Thymus (tissue), 14 donors: ENCODE measurements at places on chromosomes 7 and 10.

DNA sequence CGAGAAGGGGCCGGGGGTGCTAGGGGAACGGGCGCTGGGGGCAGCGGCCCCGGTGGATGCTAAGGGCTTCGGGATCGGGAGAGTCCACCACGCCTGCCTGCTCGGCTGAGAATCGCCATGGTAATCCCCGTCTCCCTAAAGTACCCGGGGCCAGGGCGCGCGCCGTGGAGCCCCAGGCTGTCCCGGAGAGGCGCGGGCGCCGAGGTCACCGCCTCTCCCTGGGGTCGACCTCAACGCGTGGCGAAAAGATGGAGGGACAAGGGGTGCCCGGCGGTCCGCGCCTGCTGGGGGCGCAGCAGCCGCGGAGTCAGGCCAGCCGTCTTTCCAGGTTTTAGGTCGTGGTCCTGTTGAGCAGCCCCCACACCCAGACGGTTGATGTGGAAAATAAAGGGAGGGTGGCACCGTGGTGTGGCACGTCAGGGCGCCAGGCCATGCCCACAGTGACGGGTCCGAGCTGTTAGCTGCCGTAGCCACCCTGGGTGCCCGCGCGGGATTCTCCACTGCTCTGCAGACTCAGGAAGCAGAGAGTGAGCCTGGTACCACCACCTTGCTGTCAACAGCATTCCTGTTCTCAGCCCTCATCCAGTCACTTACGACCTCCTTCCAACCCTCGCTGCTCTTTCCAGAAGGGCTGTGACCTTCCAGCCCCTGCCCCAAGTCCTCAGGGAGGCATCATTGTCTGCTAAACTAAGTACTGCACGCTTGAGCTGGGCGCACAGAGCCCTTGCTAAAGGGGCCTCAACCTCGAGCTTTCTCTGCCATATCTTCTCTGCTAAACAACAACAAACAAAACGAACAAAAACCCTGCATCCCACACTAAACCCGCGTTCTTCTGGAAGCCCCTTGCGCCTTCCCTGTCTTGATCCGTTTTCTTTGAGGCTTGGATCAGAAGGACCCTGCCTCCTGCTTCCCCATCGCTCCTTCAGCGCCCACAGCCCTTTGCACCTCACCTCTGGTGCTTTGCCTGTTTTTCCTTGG is 666 bp downstream of the SMKR1 start:
- peak; percentile 16 for DNase-seq

DNA sequence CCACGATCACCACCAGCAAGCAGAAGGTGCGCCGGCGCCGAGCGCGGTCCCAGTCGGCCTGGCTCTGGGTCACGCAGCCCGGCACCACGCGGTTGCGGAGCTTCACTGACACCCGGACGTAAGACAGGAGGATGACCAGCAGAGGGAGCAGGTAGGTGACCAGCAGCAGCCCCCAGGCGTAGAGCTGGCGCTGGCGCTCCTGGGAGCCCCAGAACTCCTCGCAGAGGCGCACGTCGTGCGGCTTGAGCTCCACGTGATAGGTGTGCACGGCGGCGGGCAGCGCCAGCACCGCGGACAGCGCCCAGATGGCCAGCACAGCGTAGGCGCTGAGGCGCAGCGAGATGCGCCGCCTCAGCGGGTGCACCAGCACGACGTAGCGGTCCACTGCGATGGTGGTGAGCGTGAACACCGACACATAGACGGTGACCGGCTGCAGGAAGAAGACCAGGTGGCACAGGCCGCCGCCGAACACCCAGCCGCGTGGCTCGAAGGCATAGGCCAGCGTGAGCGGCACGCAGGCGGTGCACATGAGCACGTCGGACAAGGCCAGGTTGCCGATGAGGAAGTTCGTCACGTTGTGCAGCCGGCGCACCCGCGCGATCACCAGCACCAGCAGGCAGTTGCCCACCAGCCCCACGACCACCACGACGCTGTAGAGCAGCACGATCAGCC is 920 bp downstream of the PRLHR start:
- DNase-seq: peak; percentile 45

DNA sequence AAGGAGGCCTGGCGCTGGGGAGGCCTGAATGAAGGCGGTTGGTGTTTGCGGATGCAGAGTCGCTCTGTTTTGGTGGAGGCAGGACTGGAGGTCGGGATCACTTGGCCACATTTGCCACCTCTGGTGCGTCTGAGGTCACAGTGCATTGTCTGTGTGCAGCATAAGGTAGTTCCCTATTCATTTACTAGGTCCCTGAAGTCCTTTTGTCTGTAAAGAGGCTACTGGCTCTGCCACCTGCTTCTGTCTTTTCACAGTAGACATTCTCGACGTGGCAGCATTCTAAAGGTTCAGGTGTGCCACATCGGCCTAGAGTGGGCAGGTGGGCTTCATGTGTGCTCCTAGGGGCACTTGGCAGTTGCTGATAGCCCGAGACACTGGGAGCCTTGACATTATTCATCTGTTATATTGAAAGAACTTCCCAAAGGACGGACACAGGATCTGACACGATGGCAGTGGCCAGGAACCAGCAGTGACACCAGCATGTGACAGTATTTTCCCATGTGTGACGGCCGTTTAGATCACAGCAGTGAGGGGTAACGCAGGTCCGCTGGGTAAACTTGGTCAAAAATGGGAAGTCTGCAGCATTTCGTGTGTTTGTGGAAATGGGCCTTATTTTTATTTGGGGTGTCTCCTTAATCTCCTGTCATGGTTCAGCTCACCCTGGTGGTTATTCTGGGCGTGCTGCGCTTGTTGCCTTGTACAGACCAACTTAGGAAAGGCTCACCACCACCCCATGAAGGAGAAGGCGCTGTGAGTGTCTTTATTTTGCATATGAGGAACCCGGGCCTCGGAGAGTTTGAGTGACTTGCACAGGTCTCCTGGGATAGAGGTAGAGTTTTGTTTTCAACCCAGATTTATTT is 5.9 kb downstream of the MGMT start:
- no peak for DNase-seq

- DNase-seq: no peak
These were observed 27.7 kb downstream of the ANXA8 start for GRCh38 chr10:47456079-47456785.

GRCh38 chr7:55531536-55531935 is 40.8 kb downstream of the VOPP1 start:
- no peak for DNase-seq

- DNase-seq: no peak
These were observed 368.6 kb downstream of the INHBA start for GRCh38 chr7:41334071-41334862.
